Activated naive CD8-positive, alpha-beta T cell treated with anti-CD3 and anti-CD28 coated beads for 36 hours (primary cell): ENCODE measurements at places on chromosomes 4 and X. TPM values are rescaled to one million over a fixed set of nuclear protein-coding genes. Genes with fewer than 3 reads are reported as not detected.

C4orf17 gene
- total RNA-seq = not detected

PCYT1B gene
- total RNA-seq = 0.74 TPM

PDLIM3 gene
- not detected for total RNA-seq

ELK1 gene
- 65.4 TPM for total RNA-seq

PABPC5 gene
- not detected for total RNA-seq

KLF3 gene
- total RNA-seq = 10.4 TPM

CENPVL2 gene
- not detected for total RNA-seq

C4orf33 gene
- total RNA-seq = 14.6 TPM

OTC gene
- not detected for total RNA-seq

SCRG1 gene
- not detected for total RNA-seq

AR gene
- not detected for total RNA-seq

DNA sequence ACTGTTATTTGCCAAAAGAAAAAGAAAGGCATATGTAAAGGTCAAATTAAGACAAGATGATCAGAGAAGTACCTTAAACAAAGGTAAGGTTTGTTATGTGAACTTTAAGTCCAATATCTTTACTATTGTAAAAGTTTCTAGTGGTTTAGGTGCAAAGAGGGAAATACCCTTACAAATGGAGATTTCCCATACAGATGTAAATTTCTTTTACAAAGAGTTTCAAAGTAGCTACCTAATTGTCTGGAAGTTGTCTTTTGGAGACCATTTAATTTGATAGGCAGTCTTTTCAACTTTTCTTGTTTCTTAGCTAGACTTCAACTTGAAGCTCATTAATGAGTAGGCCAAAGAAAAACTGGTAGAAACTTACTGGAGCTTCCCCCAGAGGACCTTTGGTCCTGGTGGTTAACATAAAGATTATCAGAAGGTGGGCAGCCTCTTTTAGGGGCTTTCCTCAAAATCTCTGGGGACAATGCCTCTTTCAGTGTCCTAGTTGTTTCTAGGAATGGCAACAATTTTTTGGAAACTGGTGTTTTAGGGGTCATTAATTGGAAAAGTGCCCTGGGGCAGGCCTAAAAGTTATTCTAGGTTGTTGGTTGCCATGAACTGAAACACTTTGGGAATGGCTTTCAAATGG is 297.3 kb downstream of the GUCY2F start:
- no peak overlapping the region for H3K27ac ChIP-seq
- no peaks in the 10 kb centered on the region for H3K27me3 ChIP-seq
- no peaks in the 10 kb centered on the region for H3K36me3 ChIP-seq
- DNase-seq = no peak

DNA sequence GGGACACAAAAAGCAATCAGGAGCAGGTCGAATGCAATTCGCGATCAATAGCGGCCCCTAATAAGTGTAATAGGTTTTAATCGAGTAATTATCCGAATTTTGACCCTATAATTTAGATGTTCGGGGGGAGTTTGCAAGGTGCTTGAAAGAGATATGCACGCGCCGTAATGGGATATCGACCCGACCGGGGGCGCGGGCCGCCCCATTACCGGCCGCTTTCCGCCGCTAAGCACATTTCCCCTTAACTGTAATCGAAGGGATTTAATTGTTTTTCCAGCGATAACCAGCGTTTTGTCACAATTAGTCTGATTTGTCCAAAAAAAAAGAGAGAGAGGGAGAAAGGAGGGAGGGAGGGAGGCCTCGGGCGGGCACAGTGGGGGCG is 997 bp downstream of the NKX1-1 start:
- no peak for DNase-seq
- no peak overlapping the region for H3K4me3 ChIP-seq
- H3K4me1 ChIP-seq = no peaks in the 10 kb centered on the region
- H3K36me3 ChIP-seq = no peaks in the 10 kb centered on the region
- H3K27ac ChIP-seq = no peak overlapping the region

DNA sequence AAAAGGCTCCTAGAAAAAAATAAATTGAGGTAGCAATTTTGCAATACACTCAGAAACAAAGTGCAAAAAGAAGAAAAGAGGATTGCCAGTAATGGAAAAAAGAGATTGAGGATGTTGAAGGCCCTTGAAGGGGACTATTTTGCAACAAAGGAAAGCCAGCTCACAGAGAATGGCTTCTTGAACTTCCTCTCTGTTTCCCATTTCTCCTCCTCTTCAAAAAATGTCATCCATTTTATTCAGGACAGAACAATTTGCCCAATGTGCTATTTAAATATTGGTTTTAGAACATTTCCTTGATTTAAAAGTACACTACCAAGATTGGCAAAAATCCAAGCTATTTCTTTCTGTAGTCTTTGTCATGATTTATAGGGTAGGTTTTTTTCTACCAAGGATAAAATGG is 60.2 kb downstream of the GASK1B start:
- no peaks in the 10 kb centered on the region for H3K27me3 ChIP-seq
- no peaks in the 10 kb centered on the region for H3K36me3 ChIP-seq
- no peak for DNase-seq
- H3K27ac ChIP-seq = no peak overlapping the region
- H3K4me1 ChIP-seq = no peaks in the 10 kb centered on the region
- no peak overlapping the region for H3K4me3 ChIP-seq

DNA sequence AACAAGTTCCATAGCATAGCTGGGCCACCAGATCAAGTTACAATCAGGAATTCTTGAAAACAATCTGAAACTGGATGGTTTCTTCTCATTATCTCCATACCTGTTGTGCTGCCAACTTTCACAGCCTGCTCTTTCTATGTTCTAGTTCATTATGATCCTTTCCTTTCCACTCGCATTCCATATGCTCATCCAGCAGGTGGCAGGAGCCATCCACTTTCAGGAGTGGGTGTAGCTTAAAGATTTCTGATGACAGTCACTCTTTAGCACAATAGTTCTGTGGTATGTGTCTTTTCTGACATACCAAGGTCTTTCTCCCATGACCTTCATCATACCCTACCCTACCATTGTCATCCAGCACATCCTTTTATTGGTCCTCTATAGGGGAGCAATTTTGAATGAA is 46.4 kb downstream of the PAGE2 start:
- H3K27ac ChIP-seq = no peak overlapping the region
- H3K4me3 ChIP-seq = no peak overlapping the region
- H3K36me3 ChIP-seq = no peaks in the 10 kb centered on the region
- no peaks in the 10 kb centered on the region for H3K27me3 ChIP-seq
- DNase-seq = peak; percentile 16

GRCh38 chr4:173685165-173685830 is 155.3 kb upstream of the HAND2 start:
- H3K4me3 ChIP-seq = no peak overlapping the region
- H3K27ac ChIP-seq = no peak overlapping the region
- peaks cover 9% of the 10 kb centered on the region for H3K27me3 ChIP-seq
- no peak for DNase-seq
- H3K4me1 ChIP-seq = no peaks in the 10 kb centered on the region

DNA sequence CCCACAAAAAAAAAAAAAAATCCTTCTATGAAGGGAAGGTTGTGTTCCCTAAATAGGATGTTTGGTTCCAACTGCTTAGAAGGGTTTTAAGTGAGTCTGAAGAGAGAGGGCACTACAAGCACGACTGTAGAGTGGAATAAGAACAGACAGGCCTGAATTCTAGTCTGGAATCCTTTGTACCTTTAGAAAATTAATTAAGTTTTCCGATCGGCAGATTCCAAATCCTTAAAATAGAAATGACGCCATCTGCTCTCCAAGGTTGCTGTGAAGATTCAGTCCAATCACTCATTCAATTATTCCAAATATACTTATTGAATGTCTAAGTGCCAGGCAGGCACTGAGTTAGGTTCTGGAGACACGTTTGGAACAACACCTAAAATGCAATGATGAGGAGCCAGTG is 3.8 kb downstream of the HS3ST1 start:
- H3K36me3 ChIP-seq = no peaks in the 10 kb centered on the region
- peaks cover 30% of the 10 kb centered on the region for H3K27me3 ChIP-seq
- peaks cover 11% of the 10 kb centered on the region for H3K4me1 ChIP-seq
- no peak overlapping the region for H3K27ac ChIP-seq

- H3K27ac ChIP-seq = no peak overlapping the region
- H3K4me1 ChIP-seq = no peaks in the 10 kb centered on the region
- no peak for DNase-seq
- H3K36me3 ChIP-seq = peaks cover 2% of the 10 kb centered on the region
- peaks cover 9% of the 10 kb centered on the region for H3K27me3 ChIP-seq
- no peak overlapping the region for H3K4me3 ChIP-seq
Measured at GRCh38 chr4:177728361-177729152, 286.3 kb upstream of the AGA start.

DNA sequence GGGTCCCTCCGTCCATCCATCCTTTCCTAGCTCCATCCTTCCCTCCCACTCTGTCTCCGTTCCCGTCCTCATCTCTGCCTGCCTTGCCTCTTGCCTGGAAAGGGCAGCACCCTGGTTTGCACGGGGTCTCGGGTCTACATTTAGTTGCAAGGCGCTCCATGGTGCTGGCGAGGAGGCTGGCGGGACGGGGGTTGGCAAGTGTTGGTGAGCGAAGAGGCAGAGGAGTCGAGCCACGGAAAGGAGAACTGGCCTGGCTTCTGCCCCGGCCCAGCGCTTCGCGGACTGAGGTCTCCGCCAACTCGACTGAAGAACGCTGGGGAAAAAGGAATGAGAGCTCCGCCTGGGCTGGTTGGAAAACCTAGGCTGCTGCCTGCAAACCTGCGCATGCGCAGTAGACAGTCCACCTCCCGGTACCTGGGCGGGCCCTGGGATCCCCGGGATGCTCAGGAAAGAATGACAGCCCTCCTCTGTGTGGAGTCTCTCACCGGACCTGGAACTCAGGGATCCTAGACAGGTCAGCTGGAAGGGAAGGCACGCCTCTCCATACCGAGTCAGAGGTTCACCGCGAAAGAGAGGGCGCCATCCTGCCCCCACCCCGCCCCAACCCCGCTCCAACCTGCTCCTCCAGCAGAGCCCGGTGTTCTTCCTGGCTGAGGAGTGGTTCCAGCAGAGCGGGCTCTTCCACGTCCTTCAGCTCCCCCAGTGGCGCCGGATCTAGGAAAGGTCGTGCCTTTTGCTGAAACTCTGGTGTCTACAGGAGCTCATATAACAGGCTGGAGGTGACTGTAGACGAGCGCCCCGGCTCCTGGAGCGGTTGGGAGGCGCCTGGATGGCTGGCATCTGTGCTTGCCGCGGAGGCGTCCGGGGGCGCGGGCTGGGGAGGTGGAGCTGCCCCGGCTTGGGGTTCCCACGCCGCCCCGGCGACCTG is 6.0 kb downstream of the FRG2 start:
- H3K27me3 ChIP-seq = peaks cover 62% of the 10 kb centered on the region
- DNase-seq = no peak
- peak overlapping the region; percentile 64 for H3K4me3 ChIP-seq

- peaks cover 36% of the 10 kb centered on the region for H3K27me3 ChIP-seq
- H3K36me3 ChIP-seq = no peaks in the 10 kb centered on the region
- peak overlapping the region; percentile 38 for H3K4me3 ChIP-seq
- H3K27ac ChIP-seq = no peak overlapping the region
Measured at GRCh38 chr4:1008840-1009541, 2.4 kb upstream of the FGFRL1 start.

- no peak for DNase-seq
- H3K36me3 ChIP-seq = no peaks in the 10 kb centered on the region
- H3K4me1 ChIP-seq = no peaks in the 10 kb centered on the region
- no peak overlapping the region for H3K27ac ChIP-seq
- H3K4me3 ChIP-seq = no peak overlapping the region
Measured at GRCh38 chr4:87819281-87819919, 13.4 kb upstream of the MEPE start.

DNA sequence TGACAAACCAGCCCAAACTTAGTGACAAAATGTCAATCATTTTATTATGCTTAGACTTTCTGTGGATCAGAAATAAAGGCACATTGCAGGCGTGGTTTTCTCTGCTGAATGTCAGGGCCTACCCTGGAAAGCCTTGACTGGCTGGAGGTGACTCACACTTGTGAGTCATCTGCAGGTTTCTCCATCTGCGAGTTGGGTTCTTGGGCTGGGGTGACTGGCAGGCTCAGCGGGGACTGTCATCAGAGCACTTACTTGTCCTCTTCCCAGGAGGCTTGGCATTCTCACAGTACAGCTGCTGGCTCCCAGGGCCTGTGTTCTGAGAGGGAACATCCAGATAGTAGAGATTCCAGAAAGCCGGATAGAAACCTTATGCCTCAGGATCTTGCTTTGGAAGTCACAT is 153.8 kb upstream of the AGA start:
- no peaks in the 10 kb centered on the region for H3K36me3 ChIP-seq
- H3K4me3 ChIP-seq = no peak overlapping the region
- no peaks in the 10 kb centered on the region for H3K27me3 ChIP-seq
- peaks cover 8% of the 10 kb centered on the region for H3K4me1 ChIP-seq
- DNase-seq = peak; percentile 55

DNA sequence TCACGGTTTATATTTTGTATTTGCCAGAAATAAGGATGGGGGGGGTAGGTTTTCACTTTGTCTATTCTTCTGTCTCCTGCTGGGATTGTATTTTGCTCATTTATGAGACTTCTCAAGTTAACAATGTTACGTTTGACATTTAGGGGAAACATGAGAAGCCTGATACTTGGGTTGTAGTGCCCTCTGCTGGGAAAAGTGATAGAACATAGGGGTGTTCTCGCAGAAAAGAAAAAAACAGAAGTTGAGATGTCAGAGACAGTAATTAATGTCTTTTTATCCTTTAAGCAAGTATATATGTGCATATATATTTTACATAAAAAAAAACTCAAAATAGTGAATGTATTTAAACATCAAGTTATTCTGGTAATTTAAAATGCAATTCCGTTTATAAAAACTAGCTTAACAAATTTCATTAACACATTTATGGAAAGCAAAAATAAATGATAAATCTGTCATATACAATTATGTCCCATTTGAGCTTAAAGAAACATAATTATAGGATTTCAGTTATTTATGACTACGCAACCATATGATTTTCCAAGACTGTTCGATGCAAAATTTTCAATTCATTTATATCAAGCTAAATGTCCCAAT is 46.0 kb upstream of the TMPRSS11F start:
- peaks cover 23% of the 10 kb centered on the region for H3K27me3 ChIP-seq
- no peak overlapping the region for H3K4me3 ChIP-seq

DNA sequence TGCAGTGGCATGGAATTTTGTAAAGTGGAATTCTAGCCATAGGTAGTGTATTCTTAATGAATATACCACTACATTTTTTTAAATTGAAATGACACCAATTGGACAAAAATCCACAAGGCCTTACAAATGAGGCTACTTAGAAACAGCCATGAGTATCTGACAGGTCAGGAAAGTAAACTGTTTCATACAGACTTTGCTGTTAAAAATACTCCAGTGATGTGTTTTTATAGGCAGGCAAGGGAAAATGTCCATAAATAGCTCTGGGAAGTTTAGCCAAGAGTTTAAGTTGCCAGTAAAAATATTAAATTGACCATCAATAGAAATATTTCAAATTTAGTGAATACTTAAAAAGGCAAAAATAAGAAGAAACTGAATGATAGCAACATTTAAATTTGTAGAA is 41.8 kb upstream of the PDLIM5 start:
- no peaks in the 10 kb centered on the region for H3K36me3 ChIP-seq
- H3K4me3 ChIP-seq = no peak overlapping the region
- no peaks in the 10 kb centered on the region for H3K4me1 ChIP-seq
